ENCODE measurements at places on chromosomes 3 and 15.
A peak's percentile ranks its signal among the peaks of the same experiment; 100 is the strongest.

DNA sequence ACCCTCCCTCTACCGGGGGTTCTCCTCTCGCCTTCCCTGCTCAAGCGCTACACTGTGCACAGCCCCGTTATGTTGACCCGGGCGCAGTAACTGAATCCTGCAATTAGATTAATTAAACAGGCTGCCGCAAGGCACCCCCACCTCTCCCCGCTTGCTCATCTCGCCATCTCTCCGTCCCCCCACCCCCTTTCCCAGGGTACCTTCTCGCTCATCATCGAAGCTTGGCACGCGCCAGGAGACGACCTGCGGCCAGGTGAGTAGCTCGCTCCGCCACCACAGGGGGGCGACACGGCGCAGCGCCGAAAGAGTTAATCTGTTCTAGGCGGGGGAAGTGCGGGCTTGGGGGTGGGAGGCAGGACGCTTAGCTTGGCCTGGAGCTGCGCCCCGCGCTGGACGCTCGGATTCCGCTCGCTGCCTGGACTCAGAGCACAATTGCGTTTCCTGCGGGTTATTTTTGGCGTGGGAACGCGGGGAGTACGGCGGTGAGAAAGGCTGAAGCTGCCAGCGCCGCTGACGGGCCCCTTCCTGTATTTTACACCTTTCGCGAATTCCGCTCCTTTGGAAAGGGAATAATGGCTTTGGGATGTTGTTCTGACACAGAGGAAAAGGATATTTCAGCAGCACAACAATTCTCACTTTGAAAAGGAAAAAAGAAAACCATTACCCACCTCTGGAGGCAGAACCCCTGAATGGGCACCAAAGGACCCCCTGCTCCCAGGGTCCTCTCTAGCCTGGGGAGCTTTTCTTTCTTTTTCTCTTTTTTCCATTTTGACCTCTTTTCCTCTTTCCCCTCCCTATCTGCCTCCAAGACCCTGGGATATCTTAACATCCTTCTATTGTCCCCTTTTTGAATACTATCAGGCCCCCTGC is 1.5 kb downstream of the DLL4 start:
- DNase-seq, result no peak

DNA sequence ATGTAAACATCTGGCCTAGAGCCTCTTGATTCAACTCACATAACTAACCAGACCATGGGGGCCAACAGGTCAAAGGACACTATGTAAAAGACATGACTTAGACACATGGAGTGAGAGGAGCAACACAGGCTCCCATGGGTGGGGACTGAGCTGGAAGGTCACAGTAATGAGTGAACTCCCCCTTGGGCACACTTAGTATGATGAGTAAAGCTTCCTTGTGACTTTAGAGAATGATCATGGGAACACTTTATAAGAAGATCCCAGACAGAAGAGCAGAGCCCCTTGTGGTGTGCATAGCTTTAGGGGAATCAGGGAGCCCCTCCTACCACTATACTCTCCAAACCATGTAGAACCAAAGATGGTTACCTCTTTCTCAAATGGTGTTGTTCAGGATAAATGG is 10.2 kb downstream of the GCSAM start:
- DNase-seq, result no peak

GRCh38 chr15:51736751-51737521 is 519 bp downstream of the LYSMD2 start:
- no peak for DNase-seq

DNA sequence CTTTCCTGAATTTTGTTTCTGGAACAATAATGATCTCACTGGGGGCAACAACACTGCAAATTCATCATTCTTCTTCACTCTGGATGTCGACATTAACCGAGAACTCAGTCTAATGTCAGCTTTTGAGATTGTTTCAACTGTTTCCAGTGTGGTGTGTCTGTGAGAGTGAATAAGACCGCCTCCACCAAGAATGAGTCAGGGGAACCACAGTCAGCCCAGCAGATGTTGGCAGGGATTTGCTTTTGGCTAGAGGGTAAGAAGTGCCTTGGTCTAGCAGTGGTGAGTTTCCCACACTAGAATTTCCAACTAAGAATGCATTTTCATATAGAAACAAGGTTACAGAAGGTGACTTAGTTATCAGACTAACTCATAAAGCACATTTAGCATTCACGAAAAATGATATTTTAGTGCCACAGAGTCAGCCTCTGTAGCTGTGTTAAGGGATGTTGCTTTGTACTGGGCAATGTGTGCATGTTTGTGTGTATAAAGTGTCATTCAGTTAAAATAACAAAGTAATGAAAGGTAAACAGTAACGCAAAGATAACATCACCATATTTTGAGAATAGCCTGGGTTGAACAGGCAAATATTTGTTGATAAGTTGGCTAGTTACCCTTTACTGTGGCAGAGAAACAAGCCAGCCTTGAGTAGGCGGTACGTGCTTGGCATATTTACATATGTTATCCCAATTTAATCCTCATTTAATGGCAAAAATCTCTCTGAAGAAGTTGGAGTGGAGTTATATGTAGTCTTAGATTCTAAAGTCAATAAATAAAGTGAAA is 33.8 kb downstream of the DRD3 start:
- DNase-seq, result peak; percentile 88

DNA sequence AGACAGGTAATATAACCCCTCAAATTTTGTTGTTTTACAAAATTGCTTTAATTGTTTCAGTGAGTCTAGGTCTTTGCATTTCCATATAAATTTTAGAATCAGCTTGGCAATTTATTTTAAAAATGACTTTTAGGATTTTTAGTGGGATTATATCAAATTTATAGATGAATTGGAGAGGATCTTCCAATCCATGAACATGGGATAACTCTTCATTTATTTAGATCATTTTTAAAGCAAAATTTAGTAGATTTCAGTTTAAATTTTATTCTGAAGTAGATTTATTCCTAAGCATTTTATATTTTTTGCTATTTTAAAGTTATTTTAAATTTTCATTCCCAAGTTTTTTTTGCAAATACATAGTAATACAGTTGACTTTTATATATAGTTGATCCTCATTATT is 58.1 kb upstream of the THSD4 start:
- no peak for DNase-seq

DNA sequence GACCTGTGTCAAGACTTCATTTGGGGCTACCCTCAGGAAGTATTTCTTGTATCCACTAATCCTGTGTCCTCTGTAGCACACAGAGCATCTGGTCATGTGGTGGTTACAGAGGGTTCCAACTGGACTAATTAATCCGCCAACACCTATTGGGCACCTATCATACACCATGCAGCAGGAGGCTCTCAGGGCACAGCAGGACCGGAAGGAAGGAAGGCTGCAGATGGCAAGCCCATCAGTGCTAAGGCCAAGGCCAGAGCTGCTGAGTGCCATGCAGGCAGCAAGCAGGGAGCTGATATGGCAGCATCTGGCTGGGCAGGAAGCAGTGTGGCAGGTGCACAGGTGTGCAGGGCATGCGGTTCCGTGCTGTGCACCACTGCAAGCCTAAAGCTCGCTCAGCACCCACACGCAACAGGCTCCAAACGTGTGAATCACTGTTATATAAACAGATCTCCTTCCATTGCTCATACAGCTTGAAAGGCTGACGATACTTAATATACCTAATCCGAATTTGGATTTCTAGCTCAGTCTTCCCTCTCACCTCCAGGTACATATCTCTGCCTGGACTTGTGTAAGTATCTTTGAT is 64.4 kb upstream of the SNRPA1 start:
- no peak for DNase-seq

- no peak for DNase-seq
Measured at GRCh38 chr15:93617443-93617842, 528.4 kb upstream of the RGMA start.

- DNase-seq, result no peak
Measured at GRCh38 chr3:185534511-185534910, 17.9 kb downstream of the LIPH start.

DNA sequence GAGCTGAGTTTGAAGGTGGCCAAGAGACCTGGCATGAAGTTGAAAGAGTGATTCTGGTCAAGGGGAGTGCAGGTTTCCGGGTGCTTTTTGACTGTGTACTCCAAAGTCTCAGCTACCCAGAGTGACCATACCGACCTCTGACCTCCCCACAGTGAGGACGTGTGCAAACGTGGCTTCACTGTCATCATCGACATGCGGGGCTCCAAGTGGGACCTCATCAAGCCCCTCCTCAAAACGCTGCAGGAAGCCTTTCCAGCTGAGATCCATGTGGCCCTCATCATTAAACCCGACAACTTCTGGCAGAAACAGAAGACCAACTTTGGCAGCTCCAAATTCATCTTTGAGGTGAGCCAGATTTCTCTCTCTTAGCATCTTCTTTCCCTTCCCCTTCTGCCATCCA is 272.4 kb upstream of the ROPN1 start:
- DNase-seq, result no peak

DNA sequence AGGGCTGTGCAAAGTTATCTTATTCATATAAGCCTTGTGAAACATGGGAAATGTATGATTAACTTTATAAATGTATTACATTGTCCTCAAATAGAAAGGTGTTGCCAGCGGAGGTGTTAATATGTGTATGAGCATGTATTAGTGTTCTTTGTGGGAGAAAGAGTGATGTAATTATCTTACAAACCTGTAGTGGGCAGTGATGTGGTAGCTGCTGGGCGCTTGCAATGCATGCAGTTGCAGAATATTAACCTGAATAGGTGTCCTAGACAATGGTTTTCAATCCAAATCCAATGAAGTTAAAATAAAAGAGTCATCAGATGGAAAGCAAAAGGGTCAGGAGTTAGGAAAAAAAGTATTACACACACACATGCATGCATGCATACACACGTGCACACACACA is 881.3 kb upstream of the CADM2 start:
- DNase-seq, result no peak

- DNase-seq, result no peak
Measured at GRCh38 chr3:172675441-172676193, 35.2 kb downstream of the NCEH1 start.

DNA sequence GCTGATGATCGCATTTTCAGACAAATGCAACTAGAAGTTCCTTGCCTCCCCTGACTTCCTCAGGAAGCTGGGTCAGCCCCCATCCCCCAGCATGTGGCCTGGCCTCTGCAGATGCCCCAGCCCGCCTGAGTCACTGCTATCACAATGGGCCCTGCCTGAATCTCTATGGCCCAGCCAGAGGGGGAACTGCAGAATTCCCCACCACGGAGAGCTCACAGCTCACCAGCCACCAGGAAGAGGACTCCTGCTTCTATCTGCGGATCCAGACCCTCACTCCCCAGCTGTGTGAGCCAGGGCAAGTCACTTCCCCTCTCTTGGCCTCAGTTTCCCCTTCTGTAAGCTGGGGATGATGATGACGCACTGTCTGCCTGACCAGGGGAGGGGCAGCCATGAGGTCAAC is 6.9 kb downstream of the PLXND1 start:
- DNase-seq, result no peak

DNA sequence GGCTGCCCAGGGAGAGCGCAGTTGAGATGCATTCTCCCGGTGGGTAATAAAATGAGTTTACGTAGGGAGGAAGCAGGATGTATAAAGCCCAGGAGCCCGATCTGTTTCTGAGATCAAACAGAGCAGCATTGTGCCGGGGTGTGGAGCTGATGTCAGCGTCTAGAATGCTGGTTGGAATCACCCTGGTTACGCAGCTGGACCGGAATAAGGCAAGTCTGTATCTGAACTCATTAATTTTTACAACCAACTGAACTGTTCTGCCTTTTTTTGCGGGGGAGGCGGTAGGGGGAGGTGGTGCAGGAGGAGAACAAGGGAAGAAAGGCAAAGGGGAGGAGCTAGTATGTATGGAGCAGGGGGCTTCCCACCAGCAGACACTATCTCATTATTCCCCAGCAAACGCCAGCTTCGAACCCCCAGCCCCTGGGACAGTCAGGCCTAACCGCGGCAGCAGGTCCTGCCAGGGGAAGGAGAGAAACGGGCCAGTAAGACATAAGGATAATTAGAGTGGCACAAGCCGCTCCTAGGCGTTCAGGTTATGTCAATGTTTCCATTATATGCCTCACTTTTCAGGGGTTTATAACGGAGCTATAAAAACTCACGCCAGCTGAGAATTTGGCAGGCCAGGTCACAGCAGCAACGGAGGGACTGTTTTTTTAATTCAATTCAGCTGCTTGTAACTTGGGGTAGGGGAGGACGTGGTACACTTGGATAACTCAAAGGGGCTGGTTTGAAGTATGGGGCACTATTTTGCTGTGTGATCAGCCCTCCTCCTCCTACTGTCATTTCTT is 175.3 kb upstream of the HES1 start:
- no peak for DNase-seq

DNA sequence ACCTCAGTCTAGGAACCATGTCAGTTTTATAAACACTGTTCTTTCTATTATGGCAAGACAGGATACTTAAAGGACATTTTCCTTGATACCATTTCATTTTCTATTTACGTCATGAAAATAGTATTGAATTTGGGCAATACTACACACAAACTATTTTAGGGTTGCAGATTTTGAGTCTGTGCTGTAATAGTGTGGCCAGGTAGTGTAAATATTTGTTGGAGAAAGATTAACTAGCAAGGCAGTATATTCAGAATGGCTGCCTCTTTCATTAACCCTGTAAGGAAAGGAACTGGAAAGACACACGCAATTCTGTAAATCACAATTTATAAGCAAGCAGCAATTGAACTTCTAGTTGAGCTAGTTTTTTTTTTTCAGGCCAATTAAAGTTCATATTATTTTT is 2.0 kb downstream of the CTXND1 start:
- DNase-seq, result no peak

- no peak for DNase-seq
Measured at GRCh38 chr3:123765475-123766128, 118.5 kb downstream of the MYLK start.

GRCh38 chr3:193207290-193208273 is 33.4 kb upstream of the PLAAT1 start:
- no peak for DNase-seq

DNA sequence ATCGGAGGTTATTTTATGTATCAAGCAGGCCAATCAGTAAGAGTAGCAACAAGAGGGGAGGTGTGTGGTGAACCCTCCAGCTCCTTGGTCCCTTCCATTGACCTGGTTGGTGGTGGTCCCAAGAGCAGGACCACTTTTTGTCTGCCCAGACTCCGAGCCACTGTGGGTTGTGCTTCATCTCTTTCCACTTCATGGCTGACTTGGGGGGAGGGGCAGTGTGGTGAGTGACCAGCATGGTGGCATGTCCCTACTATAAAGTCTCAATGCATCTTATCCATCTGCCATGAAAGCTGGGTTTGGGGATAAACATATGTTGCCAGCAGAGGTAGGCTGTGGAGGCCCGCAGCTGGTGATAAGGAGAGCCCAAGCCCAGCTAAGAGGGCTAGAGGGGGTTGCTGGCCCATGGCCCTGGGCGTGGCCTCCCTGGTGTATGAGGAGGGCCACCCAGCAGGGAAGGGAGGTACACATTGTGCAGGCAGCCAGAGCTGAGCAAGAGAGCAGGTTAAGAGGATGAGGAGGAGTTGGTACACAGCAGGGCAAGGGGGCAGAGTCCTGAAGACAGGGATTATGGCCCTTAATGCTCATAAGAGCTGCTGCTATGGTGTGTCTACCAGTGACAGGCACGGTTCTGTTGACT is 7.0 kb downstream of the AEN start:
- no peak for DNase-seq
